Stimulated activated CD4-positive, alpha-beta T cell treated with anti-CD3 and anti-CD28 coated beads, Interleukin-1b, Interleukin-23, amount 100 ng/mL, for 1 hour (primary cell): ENCODE measurements at places on chromosomes 2 and 18.

GRCh38 chr2:84639751-84640150 is 123.5 kb downstream of the DNAH6 start:
- no peak for DNase-seq

GRCh38 chr2:113002677-113003076 is 2.6 kb upstream of the IL36A start:
- no peak for DNase-seq

DNA sequence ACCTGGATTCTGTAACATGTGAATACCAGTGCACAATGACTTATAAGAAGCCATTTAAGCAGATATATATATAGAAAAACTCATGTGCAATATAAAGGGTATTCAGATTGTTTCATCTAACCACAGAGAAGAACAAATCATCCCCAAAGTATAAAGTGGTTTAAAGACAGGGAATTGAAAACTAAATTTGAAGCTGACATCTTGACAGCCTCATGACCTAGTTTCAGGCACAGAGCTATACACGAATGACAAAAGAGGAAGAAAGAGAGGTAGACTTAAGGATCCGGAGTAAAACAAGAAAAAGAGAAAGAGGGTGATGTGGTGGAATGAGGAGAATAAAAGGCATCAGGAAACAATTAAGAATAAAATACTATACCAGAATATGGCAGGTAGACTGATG is 194.5 kb downstream of the EPHA4 start:
- no peak for DNase-seq

DNA sequence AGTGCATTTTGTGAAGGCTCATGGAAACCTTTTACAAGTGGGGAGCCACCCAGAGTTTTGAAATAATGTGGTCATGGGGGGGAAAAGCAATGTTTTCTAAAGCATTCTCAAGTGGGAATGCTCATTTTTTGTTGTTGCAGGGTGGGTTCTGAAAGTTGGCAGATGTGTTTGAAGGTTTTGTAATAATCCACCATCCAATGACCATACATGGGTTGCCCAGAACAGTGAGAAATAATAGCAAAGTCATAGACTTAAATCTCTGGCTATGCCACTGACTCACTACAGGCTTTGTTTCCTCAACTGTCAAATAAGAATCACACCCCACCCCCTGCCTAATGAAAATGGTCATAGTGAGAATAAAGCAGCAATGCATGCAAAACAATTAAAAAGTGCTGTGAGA is 2.9 kb downstream of the DSG3 start:
- DNase-seq = no peak

DNA sequence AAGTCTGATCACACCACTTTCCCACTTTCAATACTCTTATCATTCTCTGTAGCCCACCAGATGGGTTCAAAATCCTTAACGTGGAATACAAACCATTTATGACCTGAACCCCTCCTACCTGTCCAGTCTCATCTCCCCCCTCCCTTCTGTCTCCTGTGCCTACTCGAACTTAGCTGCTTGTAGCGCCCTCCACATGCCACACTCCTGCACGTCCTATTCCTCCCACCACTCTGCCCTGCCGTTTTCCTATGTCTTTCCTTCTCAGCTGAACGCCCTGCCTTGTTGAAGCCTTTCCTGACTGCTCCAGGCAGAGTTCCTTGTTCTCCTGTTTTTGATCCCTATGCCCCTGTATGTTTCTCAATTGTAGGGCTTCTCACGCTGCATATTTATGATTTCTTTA is 390.1 kb downstream of the HRH4 start:
- no peak for DNase-seq

DNA sequence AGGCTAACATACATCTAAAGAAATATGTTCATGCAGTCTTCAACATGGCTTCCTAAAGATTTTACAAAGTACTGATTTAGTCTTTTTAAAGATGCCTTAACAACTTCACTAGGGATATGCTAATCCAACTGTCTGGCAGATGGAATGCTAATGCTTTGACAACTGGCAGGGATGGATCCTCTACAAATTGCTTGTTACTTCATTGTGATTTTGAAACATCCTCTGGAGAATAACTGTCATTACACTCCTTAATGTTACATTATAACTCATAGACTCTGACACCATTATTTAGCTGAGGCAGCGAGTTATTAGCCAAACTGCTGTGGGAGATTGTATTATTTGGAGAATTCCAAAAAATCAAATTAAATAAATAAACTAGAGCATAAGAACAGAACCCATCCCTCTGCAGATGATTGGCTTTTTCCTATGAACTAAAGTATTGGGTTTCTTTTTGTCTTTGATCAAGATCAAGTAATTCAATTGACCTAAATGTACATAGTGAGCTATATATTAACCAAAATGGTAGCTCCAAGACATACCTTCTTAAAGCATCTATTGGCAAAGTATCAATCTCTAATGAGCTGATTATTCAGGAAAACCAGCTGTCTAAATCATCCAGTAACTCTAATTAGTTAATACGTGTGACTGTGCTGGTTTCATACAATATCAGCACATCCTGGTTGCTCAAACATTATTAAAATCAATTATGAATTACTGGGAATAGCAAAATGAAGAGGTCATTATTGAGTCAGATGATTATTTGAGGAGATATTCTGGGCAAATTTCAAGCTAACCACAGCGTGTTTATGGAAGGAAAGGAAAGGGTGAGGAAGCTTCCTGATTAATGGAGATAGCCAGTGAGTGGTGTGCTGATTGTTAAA is 321.3 kb upstream of the TFPI start:
- DNase-seq = no peak

DNA sequence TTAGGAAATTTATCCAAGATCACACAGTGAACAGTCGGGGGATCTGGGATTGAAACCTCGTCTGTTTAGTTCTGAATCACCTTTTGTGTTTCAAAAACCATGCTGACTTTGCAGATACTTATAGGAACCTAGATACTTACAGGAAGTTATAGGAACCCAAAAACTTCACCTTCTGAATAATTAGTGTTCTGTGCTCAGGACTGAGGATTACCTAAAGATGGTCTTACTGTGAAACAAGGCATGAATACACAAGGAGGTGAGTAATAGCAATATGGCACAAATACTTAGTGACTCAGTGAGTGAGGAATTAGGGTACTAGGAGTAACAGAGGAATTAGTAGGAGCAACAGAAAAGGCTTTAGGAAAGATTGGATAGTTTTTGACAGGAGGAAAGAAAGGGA is 145.5 kb downstream of the LRATD1 start:
- no peak for DNase-seq

- DNase-seq = no peak
These were observed 40.1 kb upstream of the CCDC88A start for GRCh38 chr2:55459714-55460274.

GRCh38 chr2:284896-285492 is 2.9 kb downstream of the ALKAL2 start:
- DNase-seq = no peak

DNA sequence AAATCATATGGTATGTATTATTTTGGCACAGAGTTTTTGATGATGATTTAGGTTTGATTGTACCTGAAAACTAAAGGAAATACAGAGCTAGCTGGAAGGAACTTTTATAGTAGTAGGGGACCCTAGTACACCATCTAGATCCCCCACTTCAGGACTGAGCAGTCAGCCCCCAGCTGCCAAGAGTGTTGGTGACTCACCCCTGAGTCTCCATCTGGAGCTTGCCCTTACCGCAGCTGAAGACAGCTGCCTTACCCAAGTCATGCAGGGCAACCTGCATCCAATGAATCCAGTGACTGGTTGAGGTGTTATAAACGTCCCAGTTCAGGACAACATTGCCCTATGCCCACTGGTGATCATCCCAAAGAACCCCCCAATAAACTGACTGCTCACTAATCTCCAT is 15.3 kb downstream of the PMS1 start:
- DNase-seq = no peak

DNA sequence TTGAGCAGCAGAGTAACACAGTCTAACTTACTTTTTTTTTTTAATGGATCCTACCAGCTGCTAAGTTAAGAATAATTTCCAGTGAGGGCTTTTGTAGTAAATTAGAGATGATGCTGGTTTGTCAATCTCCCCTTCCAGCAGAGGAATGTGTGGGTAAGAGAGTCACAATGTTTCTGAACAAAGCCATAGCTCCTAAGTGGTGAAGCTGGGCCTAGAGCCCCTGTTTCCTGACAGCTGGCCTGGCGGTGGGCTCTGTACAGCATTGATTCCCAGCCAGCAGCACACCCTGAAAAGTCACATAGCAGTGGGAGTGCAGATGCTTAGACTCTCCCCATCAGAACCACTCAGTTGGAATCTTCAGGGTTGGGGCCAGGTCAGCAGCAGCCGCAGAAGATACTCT is 24.4 kb downstream of the CAPG start:
- no peak for DNase-seq

- no peak for DNase-seq
These were observed 110.6 kb downstream of the MSTN start for GRCh38 chr2:189951791-189952535.

- DNase-seq = no peak
These were observed 86.6 kb downstream of the VWC2L start for GRCh38 chr2:214497489-214497888.

DNA sequence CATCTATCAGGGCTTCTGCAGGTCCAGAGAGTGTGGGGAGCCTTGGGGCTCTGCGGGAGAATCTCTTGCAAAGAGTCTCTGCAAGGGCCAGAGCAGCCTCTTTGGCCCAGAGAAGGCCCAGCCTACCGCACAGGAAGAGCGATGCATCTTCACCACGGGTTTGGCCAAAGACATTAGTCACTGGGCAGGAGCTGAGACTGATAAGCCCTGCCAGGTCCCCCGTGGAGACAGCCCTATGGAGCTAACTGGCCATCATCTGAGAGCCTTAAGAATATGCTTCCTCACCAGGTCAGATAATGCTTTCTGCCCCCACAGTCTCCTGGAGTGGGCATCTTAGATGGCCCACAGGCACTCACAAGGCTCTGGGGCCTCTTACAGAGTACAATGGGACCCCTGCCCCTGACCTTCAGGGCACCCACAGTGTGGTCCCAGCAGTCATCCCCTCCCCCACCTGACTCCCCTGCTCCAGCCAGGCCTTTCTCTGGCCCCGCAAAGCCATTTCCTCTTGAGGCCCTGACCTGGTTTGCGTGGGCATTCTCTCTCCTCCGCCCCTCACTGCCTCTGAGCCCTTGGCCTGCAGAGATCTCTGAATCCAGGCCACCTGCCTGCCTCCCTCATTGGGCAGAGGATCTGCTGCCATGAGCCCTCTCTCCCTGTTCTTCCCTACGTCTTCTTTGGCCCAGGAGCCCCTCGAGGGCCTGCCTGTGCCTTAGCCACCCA is 31.9 kb upstream of the MAPRE3 start:
- DNase-seq = no peak

- DNase-seq = no peak
These were observed 12.4 kb upstream of the FOSL2 start for GRCh38 chr2:28380219-28380618.

DNA sequence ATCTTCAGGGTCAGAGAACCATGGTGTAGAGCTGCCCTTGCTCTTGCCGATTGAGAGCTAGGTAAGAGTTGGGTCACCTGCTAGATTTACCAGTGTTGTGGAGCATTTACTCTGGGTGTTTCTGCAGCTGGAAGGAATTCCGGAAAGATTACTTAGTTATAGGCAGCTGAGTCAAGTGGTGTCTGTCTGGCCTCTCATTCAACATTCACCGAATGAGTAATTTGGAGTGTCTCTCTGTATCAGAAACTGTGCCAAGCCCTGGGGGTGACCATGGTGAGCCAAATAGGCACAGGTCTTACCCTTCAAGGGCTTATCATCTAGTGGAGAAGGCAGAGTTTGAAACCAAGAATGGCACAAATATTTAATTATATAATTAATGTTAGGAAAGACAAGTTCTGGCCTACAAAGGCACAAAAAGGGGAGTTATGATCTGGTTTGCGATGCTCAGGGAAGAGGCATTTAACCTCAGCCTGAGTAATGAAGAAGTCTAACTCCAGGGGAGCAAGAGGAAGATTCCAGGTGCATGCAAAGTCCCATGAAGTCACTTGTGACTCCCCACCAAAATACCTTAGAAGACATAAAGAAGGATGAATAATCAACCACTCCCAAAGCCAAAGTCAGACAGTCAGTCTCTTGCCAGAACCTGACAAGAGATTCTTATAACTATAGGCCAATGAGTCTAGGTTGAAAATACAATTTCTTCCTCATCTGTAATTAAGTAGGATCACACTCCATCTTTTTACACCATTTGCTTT is 12.5 kb downstream of the SETBP1 start:
- DNase-seq = no peak

DNA sequence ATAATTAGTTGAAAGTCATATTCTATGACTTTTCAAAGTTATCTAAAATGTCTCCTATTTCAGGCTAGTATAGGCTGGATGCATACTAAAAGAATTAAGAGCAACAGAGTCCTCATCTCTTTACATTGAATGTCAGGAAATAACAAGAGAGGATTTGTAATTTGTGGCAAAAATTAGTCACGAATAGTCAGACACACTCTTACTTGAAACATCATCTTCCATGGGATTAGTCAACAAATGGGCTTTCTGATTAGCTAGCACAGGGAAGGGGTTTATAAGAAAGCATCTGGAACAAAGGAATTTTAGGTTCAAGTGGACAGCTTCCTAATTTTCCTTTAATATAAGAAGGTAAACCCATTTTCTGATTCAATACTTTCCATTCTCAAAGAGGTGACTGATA is 330.3 kb upstream of the MEX3C start:
- no peak for DNase-seq

DNA sequence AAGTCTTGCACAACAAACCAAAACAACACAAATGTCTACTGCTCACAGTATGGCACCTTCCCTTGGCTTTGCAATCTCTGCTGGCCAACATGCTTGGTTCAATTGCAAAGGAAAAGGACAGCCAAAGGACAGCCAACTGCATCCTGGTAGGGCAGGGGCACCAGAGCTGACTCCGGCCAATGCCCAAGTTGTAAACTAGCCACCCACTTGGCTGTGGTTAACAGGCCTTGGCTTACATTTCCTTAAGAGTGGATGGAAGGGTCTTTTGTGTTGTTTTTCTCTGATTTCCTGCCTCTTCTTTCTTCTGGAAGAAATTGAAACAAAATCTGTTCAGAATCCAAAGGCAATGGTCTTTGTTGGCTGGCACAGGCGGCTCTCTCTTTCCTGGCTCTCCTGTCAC is 119.1 kb upstream of the TRIB2 start:
- DNase-seq = no peak

GRCh38 chr2:8000870-8001269 is 681.0 kb upstream of the ID2 start:
- no peak for DNase-seq

DNA sequence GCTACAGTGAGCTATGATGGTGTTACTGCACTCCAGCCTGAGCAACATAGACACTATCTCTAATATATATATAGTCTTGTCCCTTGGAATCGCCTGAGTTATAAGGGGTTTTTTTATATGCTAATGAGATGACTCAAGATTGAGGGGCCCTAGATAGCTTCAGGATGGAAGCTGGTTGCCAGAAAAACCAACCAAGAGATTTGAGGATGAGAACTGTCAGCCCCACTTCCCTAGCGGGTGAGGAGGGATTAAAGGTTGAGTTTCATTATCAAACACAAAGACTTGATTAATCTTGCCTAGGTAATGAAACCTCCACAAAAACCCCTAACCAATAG is 12.6 kb upstream of the GALM start:
- DNase-seq = no peak

GRCh38 chr2:142557391-142557790 is 320.1 kb upstream of the KYNU start:
- no peak for DNase-seq

- DNase-seq = no peak
These were observed 18.6 kb upstream of the KLF7 start for GRCh38 chr2:207184348-207184747.
